Left renal pelvis (tissue), 4 donors: ENCODE measurements at places on chromosomes 2 and 18.

DNA sequence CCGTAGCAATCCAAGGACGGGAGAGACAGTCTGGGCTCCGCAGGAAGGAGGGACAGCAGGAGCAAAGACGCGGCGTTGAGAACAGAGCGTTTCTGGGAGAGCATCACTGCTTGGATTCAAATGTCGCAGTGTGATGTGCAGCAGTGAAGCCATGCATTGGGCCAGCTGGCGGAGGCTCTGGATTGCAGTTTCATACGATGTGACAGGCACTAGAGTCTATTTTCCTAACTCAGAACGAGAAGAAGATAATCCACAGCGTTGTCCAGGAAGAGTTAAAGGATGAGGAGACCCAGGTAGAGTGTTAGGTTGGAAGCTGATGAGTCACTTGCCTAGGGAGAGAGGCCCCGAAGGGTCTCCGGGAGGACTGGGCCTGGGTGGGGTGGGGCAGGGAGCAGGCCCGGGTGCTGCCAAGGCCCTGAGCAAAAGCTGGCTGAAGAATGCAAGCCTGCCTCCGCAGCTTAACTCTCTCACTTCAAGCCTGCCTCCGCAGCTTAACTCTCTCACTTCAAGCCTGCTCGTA is 17.7 kb upstream of the SEMA4C start:
- DNase-seq = no peak

DNA sequence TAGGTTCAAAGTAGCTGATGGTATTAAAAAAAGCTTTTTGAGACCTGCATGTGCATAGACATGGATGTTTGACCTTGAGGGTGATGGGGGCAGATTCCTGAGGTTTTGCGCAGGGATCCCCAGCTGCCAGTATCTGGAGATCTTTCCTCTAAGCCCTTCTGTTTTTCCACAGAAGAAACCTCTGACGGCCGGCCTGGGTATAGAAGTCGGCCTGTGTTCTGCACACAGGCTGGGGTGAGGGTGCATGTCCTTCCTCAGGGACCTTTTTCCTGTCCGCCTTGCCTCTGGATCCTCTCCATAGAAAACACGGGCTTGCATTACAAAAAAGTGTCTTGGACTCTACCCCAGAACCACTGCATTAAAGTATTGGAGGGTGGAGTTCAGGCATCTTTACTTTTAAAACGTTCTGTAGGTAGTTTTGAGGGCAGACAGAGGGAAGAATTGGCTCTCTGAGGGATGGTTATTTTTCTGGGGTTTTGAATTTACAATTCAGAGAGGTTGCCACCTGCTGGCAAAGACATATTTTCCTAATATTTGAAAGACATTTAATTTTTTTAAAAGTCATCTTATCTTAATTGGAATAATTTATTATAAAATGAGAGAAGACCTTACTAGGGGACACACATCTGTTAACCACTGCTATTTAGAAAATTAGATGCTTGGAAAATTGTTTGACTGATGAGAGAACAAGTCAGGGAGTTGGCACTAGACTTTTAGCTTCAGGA is 350.6 kb downstream of the DCDC2C start:
- no peak for DNase-seq

- DNase-seq = no peak
These were observed 55.3 kb downstream of the HS1BP3 start for GRCh38 chr2:20595439-20596192.

GRCh38 chr2:58731488-58731869 is 490.4 kb upstream of the FANCL start:
- DNase-seq = no peak

GRCh38 chr2:150939087-150939486 is 322.6 kb downstream of the RBM43 start:
- DNase-seq = no peak

GRCh38 chr2:109162999-109163398 is 34.0 kb downstream of the SH3RF3 start:
- no peak for DNase-seq

GRCh38 chr2:100887713-100888495 is 68.0 kb downstream of the NPAS2 start:
- DNase-seq = no peak

- DNase-seq = no peak
These were observed 134.0 kb upstream of the HDAC4 start for GRCh38 chr2:239534581-239535412.

GRCh38 chr2:10079870-10080535 is at the start of gene CYS1:
TSS of gene CYS1 (minus strand) at chr2:10080411. CDS start at chr2:10080223, 188 bp downstream.
- no peak for DNase-seq

DNA sequence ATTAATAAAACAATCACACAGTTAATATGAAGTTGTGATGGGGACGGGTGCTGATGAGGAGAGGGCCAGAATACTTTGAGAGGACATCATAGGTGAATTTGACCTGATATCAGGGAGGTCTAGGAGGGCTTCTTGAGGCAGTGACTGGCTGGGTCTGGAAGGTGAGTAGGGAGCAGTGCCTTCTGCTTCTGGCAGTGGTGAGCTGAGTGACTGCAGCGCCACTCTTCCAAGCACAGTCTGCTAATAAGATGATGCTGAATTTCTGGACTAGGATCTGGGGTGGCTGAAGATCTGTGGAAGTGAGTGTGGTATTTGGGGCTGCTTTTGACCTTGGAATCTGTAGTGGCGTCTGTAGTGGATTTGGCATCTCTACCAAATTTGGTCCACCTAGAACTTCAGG is 5.5 kb downstream of the DGKD start:
- DNase-seq = no peak

DNA sequence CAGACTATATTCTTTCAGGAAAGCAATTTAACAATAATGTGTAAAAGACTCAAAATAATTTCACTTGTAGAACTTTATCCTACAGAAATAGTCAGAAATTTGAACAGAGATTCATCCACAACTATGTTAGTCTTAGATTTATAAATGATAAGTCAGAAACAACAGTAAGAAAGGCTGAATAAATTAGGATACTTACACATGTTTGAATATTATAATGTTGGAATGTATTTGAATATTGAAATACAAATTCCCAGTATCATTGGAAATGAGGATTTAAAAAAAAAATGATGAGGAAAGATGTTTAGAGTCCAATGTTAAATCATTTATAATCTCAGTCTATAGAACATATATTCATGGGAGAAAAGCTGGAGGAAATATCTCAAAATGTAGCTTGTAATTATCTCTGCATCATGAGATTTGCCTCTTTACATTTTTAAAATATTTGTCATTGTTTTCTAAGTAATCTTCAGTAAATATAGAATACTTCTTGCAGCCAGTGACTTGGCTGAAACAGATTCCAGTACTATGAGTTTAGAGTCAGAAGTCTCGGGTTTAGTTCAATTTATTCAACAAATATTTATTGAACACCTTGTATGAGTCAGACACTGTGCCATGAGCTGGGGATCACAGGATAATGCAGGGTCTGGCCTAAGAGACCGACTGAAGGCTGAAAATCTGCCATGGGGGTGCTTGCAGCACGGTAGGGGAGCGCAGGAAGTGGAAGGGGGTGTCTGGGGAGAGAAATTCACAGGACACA is 32.3 kb downstream of the CXCR4 start:
- no peak for DNase-seq
